ENCODE measurements at places on chromosomes 5 and 9. TPM values are rescaled to one million over a fixed set of nuclear protein-coding genes. Genes with fewer than 3 reads are reported as not detected.

GRCh38 chr5:9316733-9317132 lies 229.1 kb downstream of the SEMA5A start:
- DNase-seq = no peak

DNA sequence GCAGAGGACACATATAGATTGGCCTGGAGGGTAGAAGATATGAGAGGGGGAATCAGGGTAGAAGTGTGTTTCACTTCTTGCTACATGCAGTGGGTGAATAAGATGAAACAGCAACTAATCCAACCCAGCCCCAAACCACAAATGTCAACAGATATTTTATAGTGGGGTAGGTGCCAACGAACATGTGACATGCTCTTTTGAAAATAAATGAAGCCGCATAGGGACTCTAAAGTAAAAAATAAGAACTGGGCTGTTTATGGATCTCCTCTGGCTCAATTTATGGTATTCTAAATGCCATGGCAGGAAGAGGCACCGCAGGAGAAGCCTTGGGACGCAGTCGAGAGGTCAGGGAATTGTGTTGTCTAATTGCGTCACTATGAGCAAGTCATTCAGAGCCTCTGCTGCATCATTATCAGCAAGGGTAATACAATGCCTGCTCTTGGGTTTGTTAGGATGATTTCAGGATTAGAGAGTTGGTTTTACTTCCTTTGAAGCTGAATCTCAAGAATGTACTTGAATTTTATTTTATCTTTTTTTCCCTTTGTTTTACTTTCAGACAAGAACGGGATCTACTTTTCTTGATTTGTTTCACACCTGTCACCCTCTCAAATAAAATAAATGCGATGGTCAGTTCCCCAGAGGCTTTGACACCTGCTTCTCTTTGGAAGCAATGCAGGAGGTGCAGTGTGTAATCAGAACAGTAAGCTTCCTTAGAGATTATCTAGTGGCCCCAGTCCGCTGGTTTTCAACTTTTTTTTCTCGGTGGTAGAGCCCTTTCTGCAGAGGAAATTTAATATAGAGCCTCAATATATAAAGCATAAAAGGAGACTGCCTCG lies 375.6 kb upstream of the CLINT1 start:
- DNase-seq = no peak

DNA sequence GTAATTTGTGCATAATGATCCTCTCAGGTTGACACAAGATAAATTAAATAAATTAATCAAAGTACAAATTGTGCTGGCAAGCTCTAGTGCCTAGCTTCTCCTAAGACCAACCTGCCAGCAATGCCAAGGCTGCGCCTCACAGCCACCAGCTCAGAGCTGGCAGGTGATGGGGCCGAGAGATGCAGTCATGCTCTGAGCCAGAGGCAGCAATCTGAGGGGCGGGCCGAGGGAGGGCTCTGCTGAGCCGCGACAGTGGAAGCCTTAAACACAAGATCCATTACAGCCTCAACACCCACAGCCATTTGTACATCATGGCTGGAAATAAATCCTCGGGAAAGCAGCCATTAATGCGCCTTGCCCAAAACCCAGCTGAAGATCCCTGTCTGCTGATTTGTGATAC lies 20.3 kb downstream of the MED27 start:
- DNase-seq = no peak

GRCh38 chr5:74320526-74320925 lies 320.0 kb downstream of the ENC1 start:
- no peak for DNase-seq

DNA sequence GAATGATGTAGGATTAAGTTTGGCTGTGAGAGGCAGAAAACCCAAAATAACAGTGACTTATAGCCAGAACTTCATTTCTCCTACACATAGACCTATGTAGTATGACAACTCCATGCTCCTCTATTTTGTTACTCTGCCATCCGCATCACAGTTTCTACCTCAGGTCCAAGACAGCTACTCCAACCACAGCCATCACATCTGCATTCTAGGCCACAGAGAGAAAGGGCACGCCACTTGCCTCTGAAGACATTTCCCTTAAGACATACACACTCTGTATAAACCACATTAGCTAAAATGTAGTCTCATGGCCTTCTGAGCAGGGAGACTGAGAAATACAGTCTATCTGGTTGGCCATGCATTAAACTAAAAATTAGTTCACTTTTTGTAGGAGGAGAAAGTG lies 10.0 kb downstream of the SPINK4 start:
- DNase-seq = no peak

GRCh38 chr9:37730839-37731238 lies 22.8 kb upstream of the TRMT10B start:
- no peak for DNase-seq

GRCh38 chr5:131423056-131423455 lies 159.2 kb downstream of the CDC42SE2 start:
- DNase-seq = no peak

- no peak for DNase-seq
These were observed 7.2 kb downstream of the FAM219A start for GRCh38 chr9:34451135-34451534.

DNA sequence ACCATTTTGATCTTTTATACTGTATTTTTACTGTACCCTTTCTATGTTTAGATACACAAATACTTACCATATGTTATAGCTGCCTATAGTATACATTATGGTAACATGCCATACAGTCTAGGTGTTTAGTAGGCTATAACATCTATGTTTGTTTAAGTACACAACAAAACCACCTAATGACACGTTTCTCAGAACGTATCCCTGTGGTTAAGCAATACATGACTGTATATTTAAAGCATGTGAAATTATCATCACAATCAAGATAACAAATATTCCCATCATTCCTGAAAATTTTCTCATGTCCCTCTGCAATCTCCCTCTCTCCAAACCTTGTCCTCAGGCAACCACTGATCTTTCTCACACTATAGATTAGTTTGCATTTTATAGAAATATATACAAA lies 66.4 kb upstream of the SUSD1 start:
- DNase-seq = no peak

GRCh38 chr9:114538241-114538640 lies 33.0 kb upstream of the WHRN start:
- DNase-seq = no peak

GRCh38 chr5:22460189-22460588 lies 393.0 kb downstream of the CDH12 start:
- DNase-seq = no peak

DNA sequence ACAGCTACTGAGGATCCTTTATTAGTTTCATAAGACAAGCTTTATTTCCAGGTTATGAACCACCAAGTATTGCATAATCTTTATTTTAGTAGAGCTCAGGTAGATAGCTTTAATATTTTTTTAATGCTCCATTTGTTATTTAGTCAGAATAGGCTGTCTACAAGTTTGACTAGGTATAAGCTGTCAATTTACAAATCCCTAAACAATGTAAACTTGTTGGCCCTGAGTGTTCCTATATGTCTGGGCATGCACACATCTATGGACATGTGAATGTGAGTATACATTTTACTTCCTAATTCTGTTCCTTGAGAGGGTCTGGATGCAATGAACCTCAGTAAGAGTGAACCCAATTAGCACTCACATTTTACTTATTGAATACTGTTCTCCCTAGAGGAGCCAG lies 722.2 kb upstream of the PTPRD start:
- DNase-seq = no peak

DNA sequence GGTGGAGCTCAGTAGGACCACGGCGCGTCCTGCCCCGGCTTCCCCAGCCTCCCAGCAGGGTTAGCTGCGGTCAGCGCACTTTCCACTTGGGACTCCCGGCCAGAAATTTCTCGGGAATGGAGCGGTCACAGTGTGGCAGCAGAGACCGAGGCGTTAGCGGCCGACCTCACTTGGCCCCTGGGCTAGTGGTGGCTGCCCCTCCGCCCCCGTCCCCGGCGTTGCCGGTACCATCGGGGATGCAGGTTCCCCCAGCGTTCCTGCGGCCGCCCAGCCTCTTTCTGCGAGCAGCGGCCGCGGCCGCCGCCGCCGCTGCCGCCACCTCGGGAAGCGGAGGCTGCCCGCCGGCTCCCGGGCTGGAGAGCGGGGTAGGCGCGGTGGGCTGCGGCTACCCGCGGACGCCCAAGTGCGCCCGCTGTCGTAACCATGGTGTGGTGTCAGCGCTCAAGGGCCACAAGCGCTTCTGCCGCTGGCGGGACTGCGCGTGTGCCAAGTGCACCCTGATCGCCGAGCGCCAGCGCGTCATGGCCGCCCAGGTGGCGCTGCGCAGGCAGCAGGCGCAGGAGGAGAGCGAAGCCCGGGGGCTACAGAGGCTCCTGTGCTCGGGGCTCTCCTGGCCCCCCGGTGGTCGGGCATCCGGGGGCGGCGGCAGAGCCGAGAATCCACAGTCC lies 460 bp downstream of the DMRTA1 start:
- DNase-seq = peak; percentile 46

GRCh38 chr9:125536776-125537175 lies 170.2 kb downstream of the MAPKAP1 start:
- no peak for DNase-seq

DNA sequence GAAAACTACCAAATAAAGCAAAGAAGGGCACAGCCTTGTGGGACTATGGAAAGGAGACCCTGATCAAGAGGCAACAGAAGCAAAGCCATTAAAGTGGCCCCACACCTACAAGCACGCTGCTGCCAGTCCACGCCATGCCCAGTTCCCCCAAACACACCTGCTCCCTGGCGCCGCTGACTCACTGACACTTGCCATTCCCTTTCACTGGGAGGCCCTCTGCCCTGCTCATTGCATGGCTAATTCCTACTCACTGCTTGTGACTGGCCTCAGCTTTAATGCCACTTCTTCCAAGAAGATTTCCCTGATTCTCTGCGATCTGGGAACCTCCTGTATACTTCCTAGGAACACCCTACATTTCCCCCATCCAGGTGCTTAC lies 71.2 kb upstream of the TAF1L start:
- DNase-seq = no peak

GRCh38 chr5:39427229-39427628 lies 2.4 kb upstream of the DAB2 start:
- no peak for DNase-seq

GRCh38 chr9:89161221-89161620 lies 17.4 kb downstream of the SHC3 start:
- no peak for DNase-seq

DNA sequence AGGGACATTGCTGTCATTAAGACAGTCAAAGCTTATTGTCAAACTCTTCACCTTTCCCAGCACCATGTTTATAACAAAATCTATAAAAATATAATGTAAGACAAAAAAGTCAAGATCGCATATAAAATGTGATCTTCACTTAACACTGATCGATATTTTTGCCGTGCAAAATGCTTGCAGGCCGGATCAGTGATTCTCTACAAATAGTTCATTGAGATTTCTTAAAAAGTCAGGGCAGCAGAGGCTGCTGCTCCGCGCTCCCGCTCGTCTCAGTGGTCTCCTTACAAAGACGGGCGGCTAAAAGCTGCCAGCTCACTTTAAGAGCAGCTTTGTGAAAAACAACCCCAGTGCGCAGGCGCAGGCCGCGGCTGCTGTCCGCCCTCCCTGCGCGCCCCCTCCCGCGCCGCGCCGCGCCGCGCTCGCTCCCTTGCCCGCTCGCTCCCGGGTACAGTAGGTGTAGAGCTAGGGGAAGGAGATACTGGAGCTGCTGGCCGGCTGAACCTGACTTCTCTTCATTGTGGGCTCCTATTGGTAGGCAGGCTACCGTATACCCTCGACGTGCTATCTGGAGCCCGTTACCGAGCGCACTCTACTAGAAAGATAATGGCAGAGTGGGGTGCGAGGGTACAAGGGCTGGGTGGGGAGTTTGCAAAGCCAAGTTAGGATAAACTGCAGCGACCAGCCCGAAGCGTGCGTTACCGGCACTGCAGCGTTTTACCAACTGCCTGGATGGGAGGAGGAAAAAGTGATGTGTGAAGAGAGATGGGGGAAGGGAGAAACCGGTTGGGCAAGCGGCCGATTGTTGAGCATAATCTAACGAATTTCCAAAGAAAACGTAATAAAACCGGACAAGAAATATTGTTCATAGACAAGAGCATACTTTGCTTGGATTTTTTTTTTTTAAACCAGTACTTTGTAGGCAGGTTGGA lies at the start of gene ARRDC3:
Gene ARRDC3, minus strand, starts transcription at position 291 of the 929 bp plus-strand sequence. Its CDS starts 225 bp downstream, at position 66.
- DNase-seq = peak; percentile 91

DNA sequence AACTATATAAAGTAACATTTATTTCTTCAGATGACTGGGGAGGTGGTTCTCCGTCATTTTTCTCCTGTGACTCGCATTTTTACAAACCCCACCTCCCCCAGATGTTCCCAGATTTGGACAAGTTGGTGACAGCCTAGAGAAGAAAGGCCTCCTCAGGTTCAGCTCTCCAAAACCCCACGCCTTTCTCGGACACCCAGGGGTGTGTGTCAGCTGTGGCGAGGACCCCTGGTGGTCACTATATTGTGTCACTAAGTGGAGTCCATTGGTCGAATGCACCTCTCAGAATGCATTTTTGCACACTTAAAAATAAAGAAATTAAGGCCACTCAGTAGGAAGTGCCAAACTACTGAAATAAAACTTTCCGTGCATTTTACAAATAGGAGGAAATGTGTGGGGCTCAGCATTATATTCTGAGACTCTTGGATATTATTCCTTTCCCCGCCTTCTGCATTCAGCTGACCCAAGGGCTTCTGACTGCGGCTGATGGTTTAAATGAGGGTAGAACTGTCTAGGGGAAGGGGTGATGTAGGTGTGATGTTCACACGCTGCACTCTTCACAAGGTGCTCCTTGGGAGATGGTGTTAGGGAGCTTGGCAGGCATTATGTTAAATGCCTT lies 47.6 kb downstream of the ACO1 start:
- peak; percentile 12 for DNase-seq

GRCh38 chr9:112870556-112870955 lies 20.1 kb downstream of the SLC46A2 start:
- DNase-seq = no peak

DNA sequence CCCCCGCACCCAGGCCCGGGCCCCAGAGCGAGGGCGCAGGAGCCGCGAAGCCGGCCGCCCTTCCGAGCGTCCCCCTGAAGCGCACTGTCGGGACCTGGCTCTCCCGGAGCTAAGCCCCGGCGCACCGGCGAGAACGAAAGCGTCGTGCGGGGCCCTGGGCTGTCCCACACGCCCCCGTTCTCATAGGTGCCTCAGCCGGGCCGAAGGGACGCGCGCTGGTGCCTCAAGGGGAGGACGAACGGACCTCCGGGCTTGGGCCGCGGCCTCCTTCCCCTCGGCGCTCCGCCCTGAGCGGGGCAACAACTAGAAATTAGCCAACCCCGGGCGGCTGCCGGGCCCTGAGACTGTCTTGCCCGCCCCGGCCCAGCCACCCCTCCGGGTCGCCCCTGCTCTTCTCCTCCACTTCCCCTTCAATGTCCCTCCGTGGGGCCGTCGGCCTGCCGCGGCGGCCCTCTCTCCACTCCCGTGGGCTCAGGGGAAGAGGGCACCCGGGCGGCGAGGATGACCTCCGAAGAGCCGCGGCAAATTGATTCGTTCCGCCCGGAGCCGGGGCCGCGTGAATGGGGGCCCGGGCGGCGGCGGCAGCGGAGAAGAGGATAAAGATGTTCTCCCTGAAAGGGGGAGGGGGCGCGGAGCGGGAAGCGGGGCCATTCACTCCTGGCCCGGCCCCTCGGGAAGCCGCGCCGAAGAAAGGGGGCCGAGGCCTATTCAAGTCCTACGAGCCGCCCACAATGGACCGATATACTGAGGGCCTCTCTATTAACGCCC lies 3.5 kb upstream of the PRDM12 start:
- no peak for DNase-seq

Gene PCDHGA4
- polyA plus RNA-seq = 2.3 TPM

Gene RNF183
- polyA plus RNA-seq = 5.7 TPM

Gene DOCK2
- polyA plus RNA-seq = 4.0 TPM

Gene TNC
- 391 TPM for polyA plus RNA-seq

Gene PCDHGB7
- polyA plus RNA-seq = 16.1 TPM

Gene ECM2
- 23.6 TPM for polyA plus RNA-seq

Gene TPPP
- polyA plus RNA-seq = 4.5 TPM

Gene EMB
- 3.9 TPM for polyA plus RNA-seq

Gene OBP2B
- not detected for polyA plus RNA-seq

Gene NFIB
- 19.4 TPM for polyA plus RNA-seq

Gene C9
- polyA plus RNA-seq = 0.24 TPM

Gene GAPT
- 1.3 TPM for polyA plus RNA-seq
